ENCODE measurements at places on chromosomes 16 and 17.

DNA sequence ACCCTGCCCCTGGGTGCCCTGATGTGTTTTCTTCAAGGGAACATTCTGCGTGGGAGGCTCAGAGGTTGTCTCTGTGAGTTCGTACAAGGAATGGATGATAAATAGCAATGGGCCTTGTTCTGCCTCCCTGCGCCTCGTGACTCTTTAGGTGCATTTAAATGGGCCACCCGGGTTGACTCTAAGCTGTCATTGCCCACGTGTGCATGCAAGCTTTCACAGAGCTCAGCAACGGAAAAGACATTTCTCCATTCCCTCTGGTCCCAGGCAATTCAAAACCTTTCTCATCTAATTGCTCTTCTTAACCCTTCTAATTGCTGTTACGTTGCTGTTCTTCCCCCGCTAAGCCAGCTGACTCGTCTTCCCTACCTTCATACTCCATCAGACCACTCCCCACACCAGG, 71.5 kb upstream of the SDK2 start:
- no peak overlapping the region for H3K27ac ChIP-seq
- H3K4me3 ChIP-seq: no peak overlapping the region
- no peaks in the 10 kb centered on the region for H3K36me3 ChIP-seq
- no peak for DNase-seq
- H3K4me1 ChIP-seq: peaks cover 7% of the 10 kb centered on the region

GRCh38 chr17:3049705-3050295, 13.6 kb downstream of the OR1D5 start:
- no peak for DNase-seq
- H3K27me3 ChIP-seq: no peaks in the 10 kb centered on the region
- no peaks in the 10 kb centered on the region for H3K36me3 ChIP-seq
- H3K27ac ChIP-seq: no peak overlapping the region
- peak overlapping the region; percentile 92 for H3K4me3 ChIP-seq
- peaks cover 3% of the 10 kb centered on the region for H3K4me1 ChIP-seq

GRCh38 chr17:31008374-31009041, 37.7 kb downstream of the RNF135 start:
- peak overlapping the region; percentile 79 for H3K4me3 ChIP-seq
- H3K27ac ChIP-seq: peak overlapping the region; percentile 78
- H3K36me3 ChIP-seq: no peaks in the 10 kb centered on the region
- peak; percentile 76 for DNase-seq
- no peaks in the 10 kb centered on the region for H3K27me3 ChIP-seq

- H3K36me3 ChIP-seq: no peaks in the 10 kb centered on the region
- no peak overlapping the region for H3K4me3 ChIP-seq
- DNase-seq: no peak
- H3K4me1 ChIP-seq: no peaks in the 10 kb centered on the region
These were observed 6.8 kb downstream of the ADAP2 start for GRCh38 chr17:30928584-30928983.

DNA sequence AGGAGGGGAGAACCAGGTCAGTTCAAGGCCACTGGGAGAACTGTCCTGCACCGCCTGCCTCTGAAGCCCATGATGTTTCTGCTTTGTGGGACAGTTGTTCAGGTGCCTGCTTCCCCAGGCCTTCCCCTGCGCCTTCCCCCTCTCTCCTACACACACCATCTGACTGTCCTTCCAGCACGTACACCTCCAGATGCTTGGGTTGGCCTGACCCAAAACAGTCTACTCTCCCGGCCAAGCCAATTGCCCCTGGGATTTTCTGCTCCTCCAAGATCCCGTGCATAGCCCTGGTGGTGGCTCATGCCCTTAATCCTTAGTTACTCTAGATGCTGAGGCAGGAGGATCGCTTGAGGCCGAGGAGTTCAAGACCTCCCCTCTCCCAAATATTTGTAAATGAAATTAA, 684 bp upstream of the RSAD1 start:
- H3K27me3 ChIP-seq: no peaks in the 10 kb centered on the region
- no peak overlapping the region for H3K4me3 ChIP-seq
- H3K27ac ChIP-seq: peak overlapping the region; percentile 93
